RKO (cell line): ENCODE measurements at places on chromosomes 13 and 19.
A peak's percentile ranks its signal among the peaks of the same experiment; 100 is the strongest.

DNA sequence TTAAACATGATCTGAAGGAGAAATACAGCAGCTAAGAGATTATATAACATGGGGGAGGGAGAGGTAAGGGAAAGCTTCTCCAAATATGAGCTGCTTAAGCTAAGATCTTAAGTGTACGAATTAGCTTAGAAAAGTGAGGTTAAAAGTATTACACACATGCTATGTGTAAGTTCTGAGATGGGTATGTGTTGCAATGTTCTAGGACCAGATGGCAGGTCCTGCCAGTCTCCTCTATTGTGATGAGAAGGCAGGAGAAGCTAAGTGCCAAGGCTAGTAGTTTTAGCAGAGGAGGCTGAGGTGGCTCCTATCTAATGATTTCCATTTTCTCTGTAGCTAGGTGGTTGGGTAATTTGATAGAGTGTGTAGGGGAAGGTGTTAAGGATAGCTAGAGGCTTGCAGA lies 57.6 kb downstream of the MICU2 start:
- no peak for DNase-seq

- DNase-seq, result no peak
These were observed 1414.2 kb downstream of the EFNB2 start for GRCh38 chr13:105121221-105121620.

- DNase-seq, result peak; percentile 70
These were observed 4.5 kb downstream of the TPRX2 start for GRCh38 chr19:47863514-47863936.

DNA sequence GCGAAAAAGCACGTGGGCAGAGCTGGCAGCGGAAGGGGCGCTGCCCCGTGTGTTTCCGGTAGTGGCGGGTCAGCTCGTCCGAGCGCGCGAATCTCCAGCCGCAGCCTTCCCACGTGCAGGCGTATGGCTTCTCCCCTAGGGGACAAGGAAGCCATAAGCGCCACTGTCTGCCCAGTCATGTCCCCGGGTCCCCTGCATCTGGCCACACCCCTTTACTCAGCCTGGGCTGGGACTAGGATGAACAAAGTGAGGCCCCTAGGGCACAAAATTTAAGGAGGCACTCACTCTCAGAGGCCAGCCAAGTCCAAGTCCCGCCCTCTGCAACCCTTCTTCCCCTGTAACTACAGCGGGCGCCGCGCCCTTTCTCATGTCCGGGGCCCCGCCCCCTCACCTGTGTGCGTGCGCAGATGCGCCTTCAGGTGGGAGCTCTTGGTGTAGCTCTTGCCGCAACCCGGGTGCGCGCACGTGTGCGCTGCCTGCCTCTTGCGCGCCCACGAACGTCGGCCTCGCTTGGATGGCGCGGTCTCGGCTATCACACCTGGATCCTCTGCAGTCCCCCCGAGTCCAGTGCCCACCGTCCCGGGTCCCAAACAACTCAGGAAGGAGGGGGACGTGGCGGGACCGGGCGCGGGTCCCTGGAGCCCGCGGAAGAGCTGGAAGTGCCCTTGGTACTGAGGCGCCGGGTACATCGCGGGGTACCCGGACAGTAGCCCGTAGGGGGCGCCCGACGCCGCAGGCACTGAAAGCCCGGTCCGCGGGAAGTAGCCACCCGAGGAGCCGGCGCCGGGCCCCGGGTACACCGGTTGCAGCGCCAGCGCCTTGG lies 1.9 kb downstream of the KLF1 start:
- DNase-seq, result peak; percentile 54

DNA sequence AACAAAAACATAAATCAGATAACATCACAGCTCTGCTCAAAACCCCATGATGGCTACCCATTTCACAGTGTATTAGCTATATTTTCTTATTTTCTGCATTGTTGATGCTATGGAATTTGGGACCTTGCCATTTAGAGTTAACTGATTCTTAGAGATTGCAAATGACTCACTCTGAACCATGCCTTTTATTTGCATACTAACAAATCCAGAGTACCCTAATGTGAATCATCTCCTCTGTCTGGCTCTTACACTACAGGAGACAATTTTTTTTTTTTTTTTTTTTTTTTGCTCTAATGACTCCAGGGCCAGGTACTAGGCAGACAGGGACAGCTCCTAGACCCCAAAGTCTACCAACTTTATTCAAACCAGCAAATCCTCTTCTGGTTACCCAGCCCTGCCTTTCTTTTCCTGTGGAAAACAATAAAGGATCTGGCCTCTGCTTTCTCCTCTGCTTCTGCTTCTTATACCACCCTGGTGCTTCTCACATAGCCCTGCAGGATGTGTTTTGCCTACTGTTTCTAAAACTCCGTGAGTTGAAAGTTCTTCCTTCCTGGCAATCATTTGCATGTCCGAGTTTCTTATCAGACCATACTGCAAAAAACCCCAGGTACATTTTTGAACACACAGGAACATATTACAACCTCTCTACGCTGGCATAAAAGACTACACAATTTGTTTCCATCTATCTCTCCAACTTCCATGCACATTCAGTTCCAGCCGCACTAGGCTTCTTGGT lies 10.6 kb upstream of the ZNF460 start:
- DNase-seq, result peak; percentile 83

DNA sequence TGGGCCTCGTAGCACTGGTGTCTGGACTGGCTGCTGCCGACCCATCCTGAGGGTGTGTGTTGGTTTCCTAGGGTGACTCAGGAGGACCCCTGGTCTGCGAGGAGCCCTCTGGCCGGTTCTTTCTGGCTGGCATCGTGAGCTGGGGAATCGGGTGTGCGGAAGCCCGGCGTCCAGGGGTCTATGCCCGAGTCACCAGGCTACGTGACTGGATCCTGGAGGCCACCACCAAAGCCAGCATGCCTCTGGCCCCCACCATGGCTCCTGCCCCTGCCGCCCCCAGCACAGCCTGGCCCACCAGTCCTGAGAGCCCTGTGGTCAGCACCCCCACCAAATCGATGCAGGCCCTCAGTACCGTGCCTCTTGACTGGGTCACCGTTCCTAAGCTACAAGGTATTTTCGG lies 13.8 kb downstream of the TIMM13 start:
- no peak for DNase-seq
